Heart right ventricle (tissue), 16 donors: ENCODE measurements at places on chromosomes 11 and 22.

GRCh38 chr11:62433141-62433903 lies 14.5 kb downstream of the SCGB1A1 start:
- no peak for DNase-seq

- no peak for DNase-seq
Measured at GRCh38 chr11:75028321-75028720, 39.6 kb downstream of the NEU3 start.

- DNase-seq = peak; percentile 53
Measured at GRCh38 chr11:8719211-8719649, 36.6 kb downstream of the RPL27A start.

DNA sequence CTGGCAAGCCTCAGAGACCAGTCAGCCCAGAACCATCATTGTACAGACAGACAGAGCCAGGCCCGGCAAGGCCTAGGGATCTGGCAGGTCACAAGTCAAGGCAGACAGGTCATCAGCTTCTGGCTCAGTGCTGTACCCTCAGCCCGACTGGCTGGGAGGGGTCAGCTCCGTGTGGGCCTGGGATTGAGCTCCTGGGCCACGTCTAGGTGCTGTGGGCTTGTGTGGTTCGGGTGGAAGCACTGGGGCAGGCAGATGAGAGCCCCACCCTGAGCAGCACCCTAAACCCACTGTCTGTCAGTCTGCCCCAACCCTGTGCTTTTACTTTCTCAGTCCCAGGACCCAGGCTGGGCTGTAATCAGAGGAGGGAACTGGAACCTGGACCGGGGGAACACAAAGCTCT lies 26.9 kb upstream of the P2RY2 start:
- DNase-seq = no peak

- DNase-seq = no peak
Measured at GRCh38 chr11:81839976-81840375, 893.7 kb downstream of the FAM181B start.

DNA sequence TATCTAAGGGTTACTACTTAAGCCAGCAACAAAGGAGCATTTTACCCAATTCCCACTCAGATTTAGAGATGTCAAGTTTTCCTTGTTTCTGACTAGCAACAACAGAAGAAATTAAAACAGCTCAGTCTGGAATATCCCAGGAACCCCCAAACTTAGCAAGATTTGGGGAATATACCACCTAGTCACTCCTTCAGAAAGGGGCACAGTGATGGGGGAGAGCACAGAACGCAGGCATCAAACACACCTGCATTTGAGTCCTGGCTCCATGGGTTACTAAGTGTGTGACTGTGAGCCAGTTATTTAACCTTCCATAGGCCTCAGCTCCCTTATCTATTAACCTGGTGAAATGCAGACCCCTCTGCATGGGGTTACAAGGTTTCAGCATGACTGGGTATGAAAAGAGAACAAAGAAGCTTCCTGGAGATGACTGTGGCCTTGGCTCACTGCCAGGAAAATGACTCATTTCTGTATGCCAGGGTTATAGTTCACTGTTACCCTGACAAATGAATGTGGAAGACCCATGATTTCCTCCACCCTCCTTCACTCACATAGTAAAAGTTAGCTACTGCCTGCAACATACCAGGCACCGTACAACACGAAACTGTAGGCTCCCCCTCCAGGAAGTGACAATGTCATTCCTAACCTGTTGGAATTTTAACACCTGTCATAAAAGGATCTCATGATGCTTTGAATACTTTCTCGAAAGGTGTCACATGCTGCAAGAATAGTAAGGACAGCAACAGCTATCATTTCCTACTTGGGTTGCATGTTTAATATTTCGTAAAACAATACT lies 79.6 kb downstream of the ME3 start:
- peak; percentile 58 for DNase-seq

DNA sequence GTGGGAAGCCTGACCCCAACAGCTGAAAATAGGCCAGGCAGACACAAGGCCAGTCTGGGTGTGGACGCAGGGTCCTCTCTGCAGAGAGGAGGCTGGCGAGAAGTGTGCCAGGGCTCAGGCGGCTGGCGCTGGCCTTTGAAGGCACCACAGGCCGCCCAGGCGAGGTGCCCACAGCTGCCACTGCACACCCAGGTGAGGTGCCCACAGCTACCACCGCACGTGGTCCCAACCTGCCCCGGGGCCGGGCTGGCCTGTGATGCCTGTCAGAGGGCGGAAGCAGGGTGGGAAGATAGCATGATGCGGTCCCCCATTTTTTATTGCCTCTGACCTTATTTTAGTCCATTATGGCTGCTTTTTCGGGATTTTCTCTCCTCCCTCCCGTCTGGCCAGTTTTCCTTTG lies 1303.9 kb downstream of the BRD1 start:
- no peak for DNase-seq

GRCh38 chr11:66546966-66547661 lies 411 bp downstream of the ACTN3 start:
- DNase-seq = no peak

- DNase-seq = no peak
Measured at GRCh38 chr11:128948583-128948982, 5.9 kb upstream of the TP53AIP1 start.

DNA sequence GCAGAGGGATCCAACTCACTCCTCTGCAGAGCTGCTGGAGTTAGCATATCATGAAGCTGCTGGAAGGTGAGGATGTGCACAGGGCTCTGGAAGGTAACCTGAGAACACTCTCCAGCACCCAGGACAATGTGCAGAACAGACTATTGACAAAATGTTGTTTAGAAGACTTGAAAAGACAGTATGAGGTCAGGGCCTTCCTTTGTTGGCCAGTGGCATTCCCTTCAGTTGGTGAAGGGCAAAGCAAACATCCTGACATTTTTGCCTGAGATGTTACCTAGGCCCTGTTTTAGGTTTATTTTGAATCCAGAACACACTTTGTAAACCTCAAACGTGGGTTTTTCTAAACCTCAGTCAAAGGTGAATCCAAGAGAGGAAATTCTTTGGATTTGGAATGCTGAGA lies 67.8 kb downstream of the DEPDC5 start:
- no peak for DNase-seq

- no peak for DNase-seq
Measured at GRCh38 chr11:44573333-44573732, 7.9 kb downstream of the CD82 start.

GRCh38 chr11:126918556-126918955 lies 82.0 kb downstream of the KIRREL3 start:
- no peak for DNase-seq

DNA sequence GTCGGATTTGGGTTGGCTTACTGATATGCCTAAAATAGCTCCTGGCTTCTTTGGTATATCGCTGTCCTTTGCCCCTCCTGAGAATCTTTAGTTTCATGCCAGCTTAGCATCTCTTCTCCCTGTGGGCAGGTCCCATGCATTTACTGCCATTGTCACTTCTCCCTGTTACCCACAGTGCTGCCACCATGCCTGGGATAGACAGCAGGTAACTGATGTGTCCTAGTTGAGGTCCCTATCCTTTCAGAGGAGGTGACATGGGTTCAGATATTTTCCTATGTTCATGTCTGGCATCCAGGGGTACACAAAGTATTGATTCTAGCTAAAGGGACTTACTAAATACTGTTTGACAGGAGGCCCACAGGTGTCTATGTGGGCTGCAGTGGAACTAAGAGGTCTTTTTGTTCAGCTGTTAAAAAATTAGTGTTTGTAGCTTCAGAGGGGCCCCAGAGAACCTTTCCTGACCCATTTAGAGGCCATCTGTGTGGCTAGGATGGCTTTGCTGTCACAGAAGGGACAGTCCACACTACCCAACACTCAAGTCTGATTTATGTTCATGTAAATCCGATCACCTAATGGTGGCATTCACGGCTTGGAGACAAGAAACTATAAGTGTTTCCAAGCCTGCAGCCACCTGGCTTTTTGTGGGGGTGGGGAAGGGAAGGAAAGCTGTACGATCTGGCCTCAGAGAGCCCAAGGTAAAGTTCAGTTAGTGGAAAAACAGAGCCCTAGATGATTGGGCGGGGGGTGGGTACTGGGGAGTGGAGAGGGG lies 8.5 kb downstream of the TIMP3 start:
- DNase-seq = no peak

DNA sequence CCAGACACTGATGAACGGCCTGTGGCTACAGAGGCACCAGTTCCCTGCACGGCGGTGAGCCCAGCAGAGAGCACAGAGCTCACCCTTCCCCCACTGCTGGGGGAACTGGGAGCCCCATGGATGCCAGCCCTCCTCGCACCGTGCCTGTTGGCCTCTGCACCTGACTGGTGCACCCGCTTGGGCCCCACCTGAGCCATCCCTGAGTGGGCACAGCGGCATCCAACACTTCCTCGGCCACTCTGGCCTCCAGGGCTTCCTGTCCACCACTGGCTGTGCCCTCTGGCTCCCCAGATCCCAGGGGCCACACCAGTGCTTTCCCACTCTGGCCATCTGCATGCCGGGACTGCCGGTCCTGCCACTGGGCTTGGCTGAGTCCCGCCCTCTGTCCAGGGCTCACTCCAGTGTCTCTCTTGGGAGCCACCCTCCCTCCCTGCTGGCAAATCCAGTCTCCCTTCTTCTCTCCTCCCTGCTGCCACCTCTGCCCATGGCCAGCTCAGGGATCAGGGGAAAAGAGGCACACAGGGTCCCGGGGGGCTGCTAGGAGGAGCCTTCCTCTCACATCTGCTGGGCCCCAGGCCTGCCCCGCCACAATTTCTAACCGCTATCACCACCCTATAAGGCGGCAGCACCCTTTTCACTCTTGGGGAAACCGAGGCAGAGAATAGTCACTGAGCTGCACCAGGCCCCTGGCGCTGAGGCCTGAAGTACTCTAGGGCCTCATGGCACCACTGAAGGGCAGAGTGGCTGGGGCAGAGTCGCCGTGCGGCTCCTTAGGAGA lies 33.0 kb downstream of the GNB1L start:
- DNase-seq = no peak

DNA sequence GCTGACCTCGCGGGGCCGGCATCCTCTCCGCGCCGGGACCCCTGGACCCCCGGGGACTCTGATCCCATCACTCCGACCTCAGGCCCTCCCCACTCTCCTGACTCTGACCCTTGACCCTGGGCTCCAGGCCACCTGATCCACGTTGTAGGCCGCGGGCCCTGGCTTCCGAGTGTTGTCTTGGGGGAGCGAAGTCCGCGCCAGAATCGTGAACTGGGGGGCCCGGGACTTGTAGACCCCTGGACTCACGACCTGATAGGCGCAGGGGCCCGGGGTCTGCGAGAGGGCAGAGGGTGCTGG lies 716 bp upstream of the TYMP start:
- no peak for DNase-seq

DNA sequence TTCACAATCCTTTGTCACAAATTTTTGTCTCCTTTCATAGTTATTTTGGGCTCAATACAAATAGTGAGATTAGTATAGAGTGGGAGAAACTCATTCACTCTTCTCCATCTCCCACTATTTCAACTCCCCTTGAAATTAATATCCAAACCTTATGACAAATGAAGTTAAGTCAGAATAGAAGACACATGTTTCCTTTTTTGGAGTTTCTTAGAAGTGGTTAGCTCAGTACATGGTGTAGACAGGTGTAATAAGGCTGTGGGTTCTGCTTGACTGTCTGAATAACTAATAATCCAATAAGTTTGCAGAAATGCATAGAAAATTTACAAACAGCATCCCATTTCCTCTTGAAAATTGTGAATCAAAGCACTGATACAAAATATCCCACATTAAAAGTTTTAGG lies 10.8 kb upstream of the HSPA8 start:
- DNase-seq = no peak

DNA sequence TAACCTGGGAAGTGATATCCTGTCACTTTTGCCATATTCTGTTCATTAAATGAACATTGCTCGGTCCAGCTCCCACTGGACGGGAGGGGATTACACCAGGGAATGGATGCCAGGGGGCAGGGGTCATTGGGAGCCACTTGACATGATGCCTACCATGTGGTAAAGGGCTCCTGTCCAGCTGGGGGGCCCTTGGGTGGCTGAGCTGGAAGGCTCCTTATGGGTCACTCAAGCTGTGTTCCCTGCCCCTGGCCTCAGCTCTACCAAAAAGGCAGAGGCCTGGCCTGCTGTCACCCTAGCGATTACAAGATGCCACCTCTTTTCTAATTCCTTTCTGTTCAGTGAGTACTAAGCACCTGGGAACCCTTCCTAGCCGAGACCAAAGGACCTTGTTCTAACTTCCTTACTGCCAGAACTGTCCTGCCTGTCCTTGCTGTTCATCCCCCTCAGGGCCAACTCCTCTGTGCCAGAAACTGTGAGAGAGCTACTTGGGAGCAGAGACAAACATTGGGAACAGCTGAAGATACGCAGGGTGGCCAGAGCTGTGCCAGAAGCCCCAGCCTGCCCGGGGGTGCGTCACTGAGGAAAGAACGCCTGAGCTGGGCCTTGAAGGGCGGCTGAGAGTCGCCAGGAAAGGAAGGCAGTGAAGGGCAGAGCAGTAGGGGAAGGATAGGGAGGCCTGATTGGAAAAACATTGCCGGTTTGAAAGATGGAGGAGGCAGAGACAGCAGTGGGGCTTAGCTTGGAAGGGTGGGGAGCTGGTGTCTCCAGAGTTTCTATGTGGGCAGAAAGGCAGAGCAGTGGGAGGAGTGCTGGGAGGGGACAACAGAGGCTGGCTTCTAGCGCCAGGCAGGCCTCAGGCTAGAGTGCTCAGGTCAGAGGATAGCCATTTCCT lies 12.7 kb upstream of the UVRAG start:
- no peak for DNase-seq

GRCh38 chr11:3886985-3887384 lies 31.5 kb downstream of the STIM1 start:
- DNase-seq = no peak

DNA sequence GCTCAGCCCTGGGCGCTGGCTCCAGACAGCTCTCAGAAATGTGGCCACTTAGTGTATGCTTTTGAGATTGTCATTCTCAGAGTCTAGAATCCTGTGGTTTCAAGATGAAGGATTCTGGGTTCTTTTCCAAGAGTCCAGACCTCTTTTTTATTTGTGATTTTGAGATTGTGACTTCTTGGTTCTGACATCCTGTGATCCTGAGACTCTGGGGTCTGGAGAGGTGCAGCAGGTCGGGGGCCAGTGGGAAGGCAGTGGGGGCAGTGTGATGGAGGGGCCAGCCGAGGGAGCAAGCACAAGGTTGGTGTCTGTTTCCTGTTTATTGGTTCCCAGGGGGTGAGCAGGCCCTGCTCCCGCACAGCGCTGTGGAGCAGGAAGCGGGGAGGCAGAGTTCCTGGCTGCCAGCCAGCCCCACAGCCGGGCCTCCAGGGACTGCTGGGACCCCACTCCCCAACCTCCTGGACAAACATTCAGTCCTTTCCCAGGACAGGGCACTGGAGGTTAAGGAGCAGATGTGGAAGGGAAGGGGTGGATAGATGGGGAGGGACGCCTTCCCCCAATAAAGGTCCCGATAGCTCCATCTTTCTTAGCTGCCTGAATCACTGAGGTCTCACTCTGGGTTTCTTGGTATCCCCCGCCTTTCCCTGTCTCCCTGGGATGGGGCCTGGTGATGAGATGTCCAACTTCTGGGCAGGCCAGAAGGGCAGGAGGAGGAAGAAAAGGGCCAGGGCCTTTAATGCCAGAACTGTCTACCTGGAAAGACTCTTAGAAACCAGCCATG lies 13.7 kb downstream of the ARHGEF17 start:
- DNase-seq = peak; percentile 79

DNA sequence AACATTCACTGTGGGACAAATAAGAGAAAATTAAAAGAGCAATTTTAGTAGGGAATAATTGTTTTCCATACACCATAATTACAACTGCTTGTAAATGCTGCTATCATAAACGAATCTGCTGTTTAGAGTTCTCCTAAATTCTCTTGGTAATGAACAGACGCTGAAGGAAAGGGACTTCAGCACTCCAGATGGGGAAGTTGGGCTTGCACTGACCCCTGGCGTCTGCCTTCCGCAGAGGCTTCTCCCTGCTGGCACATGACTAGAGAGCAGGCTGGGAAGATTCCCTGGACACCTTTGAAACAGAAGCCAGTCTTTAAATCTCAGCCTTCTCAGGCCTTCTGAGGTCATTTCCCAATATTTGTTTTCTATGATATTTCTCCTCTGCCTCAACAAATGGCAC lies 84.1 kb downstream of the NXPE2 start:
- DNase-seq = peak; percentile 61
